ENCODE measurements at places on chromosomes 3 and 15.

GRCh38 chr3:168620854-168621253 lies 525.1 kb upstream of the GOLIM4 start:
- DNase-seq: peak; percentile 82

DNA sequence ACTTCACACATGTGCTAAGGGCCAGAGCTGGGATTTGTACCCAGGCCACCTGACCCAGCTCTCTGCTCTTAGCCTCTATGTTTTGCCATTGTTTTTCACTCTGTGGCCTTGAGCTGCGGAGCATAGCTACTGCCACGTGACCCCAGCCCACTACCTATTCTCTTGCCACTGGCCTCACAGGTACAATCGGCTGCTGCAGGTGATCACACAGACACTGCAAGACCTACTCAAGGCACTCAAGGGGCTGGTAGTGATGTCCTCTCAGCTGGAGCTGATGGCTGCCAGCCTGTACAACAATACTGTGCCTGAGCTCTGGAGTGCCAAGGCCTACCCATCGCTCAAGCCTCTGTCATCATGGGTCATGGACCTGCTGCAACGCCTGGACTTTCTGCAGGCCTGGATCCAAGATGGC lies 46.2 kb downstream of the SEMA3G start:
- no peak for DNase-seq

DNA sequence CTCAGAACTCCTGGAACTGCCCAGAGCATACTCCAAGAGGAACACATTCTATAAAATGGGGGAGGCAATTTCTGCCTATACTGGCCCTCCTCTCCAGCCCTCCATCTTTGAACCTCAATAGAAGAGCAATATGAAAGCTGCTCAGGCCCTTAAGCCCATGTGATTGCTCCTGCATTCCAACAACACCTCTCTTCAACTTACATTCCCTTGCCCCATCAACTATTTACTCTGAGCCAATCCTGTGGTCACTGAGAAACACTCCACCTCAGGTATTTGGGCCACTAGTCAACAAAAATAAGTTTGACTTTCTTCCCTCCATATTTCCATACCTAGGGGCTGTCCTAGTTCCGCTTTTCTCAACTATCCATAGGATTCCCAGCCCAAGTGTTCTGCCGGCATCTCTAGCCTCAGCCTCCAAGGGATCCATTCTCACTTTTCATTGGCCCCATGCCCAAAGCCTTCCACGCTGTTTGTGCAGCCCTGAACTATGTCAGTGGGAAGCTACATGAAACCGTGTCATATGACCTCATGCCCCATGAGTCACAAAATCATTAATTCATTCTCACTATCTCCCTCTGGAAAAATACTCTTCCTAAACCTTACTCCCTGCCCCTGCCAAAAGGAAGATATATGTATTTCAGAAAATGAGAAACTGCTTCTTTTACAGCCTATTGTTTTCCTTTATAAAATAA lies 61.6 kb downstream of the GJD2 start:
- peak; percentile 56 for DNase-seq

DNA sequence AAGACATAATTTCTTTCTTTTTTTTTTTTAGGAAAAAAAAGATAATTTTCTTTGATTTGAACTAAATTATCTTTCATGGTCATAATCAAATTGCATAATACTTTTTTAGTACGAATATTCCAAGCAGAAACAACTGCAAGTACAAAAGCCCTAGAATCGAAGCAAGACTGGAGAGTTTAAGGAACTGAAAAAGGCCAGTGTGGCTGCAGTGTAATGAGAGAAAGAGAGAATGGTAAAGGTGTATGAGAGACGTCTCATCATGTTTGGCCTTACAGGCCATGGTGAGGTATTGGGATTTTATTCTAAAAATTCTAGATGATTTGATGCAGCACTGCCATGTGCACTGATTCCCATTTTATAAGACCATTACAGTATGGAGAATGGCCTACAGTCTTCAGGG lies 180.9 kb downstream of the SUCNR1 start:
- no peak for DNase-seq

GRCh38 chr15:67832031-67832551 lies 6.8 kb downstream of the SKOR1 start:
- peak; percentile 55 for DNase-seq

- DNase-seq: no peak
Measured at GRCh38 chr3:128493570-128494366, 767 bp upstream of the GATA2 start.

- no peak for DNase-seq
Measured at GRCh38 chr3:18716821-18717220, 291.7 kb upstream of the SATB1 start.

DNA sequence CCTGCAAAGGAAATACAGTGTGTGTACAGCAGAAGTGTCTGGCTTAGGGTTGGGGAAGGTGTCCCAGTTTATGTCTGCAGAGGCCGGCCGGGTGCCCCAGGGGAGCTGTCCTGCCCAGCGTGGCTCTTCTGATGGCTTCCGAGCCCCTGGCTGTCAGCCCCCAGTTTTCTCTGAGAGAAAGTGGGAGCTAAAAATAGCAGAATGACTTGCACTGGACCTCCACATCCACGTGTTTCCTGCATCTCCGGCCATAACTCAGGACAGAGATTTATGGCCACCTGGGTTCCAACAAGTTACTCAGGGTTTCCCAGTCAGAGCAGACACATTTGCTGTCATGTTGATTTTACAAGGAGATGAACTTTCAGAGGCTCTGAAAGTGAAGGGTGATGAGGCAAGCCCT lies 192.0 kb downstream of the ATP10A start:
- no peak for DNase-seq

DNA sequence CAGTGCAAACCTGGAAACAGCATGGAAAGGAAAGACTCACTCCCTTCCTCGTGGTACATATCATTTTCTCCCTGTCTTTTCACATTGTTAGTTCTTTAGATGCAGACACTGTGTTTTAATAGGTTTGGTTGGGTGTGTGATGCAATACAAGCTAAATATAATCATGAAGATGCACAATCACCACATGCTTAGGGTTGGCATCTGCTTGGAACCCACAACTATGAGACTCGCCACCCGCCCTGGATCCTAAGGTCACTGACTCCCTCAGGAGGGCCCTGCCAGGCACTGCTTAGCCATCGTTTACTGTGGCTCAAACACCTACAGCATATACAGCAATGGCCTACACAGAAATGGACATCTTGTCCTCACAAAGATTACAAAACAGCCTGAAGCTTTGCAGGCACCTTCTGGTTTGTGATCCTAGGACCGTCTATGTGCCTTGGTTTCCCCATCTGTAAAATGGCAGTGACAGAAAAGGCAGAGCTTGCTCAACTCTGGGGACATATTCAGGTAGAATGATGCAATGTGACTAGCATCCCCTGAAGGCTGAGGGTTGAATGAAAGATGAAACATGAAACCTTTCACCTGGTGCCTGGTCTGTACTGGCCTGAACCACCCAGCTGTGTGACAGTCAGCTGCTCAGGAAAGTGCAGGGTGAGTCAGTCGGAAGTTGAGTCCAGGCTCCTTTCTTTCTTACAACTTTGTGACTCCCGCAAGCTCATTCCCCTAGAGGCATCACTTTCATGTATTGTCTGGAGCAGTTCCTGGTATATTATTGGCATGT lies 123.6 kb upstream of the PFN2 start:
- peak; percentile 84 for DNase-seq

DNA sequence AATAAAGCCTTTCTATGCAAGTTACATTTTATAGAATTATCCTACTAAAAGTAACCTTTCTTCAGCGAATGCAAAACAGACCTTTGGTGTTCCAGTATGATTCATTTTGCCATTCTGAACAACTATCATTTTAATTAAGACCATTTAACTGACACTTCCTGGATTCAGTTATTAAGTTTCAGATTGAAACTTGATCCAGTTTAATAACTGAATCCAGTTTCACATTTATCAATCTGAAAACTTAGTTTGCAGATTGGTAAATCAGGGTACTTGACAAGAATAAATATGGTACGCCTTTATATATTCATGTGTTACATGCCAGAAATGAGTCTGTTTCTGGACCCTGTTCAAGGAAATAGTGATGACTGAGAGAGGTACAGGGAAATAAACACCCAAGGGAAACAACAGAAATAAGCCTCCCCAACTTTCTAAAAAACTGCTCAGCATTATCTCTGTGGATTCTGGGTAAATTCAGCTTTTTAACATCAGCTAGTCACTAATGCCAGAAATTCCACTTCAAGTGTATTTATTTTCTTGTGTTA lies 23.3 kb upstream of the NFKBIZ start:
- DNase-seq: no peak

Data from NCI-H69 (cell line).